Esophagus muscularis mucosa (tissue), 4 donors: ENCODE measurements at places on chromosomes 2 and 18. TPM values are rescaled to one million over a fixed set of nuclear protein-coding genes. Genes with fewer than 3 reads are reported as not detected.

The CHST10 gene
- 10.9 TPM for total RNA-seq

The TIMM21 gene
- 39.7 TPM for total RNA-seq

The SIX2 gene
- 1.3 TPM for total RNA-seq

- no peak for DNase-seq
Measured at GRCh38 chr2:139529080-139529479, 748.9 kb upstream of the NXPH2 start.

GRCh38 chr2:103435010-103435409 lies 673.2 kb downstream of the TMEM182 start:
- DNase-seq: no peak

- DNase-seq: no peak
Measured at GRCh38 chr18:68679528-68679927, 35.4 kb downstream of the TMX3 start.

- DNase-seq: no peak
Measured at GRCh38 chr2:39529836-39530235, 92.8 kb upstream of the MAP4K3 start.

GRCh38 chr2:154291927-154292326 lies 406.6 kb upstream of the KCNJ3 start:
- DNase-seq: no peak

- no peak for DNase-seq
Measured at GRCh38 chr2:113124984-113125855, 2.2 kb upstream of the IL1RN start.

GRCh38 chr2:19554520-19554919 lies 196.1 kb upstream of the OSR1 start:
- peak; percentile 26 for DNase-seq
